ENCODE measurements at places on chromosomes 16 and 17. TPM values are rescaled to one million over a fixed set of nuclear protein-coding genes. Genes with fewer than 3 reads are reported as not detected.

TMC5 gene
- total RNA-seq, result not detected

PYY gene
- total RNA-seq, result not detected

EVI2B gene
- total RNA-seq, result 6.3 TPM

NPIPA3 gene
- total RNA-seq, result 0.29 TPM

KRT20 gene
- total RNA-seq, result not detected

KAT8 gene
- total RNA-seq, result 30.5 TPM

DNA sequence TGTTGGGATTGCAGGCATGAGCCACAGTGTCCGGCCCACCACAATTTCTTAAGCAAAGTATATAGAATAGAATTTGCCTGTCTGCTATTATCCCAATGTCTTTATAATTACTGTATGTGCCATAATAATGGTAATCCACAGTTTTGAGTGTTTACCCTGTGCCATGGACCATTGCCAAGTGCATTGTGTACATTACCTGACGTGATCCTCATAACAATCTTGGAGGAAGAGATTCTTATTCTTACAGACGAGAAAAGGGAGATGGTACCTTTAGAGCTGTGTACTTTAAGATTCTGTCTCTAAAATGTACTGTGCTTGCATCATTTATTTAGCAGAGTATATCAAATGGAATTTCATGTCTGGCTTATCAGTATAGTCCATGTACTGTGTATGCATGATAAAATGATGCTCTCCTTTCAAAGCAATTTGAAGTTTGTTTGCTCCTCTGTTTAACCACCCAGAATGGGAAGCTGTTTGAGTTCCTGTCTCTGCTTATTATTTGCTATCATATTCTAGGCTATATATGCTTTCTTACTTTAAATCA is 13.8 kb upstream of the CDR2 start:
- DNase-seq, result no peak

- DNase-seq, result no peak
Observed at GRCh38 chr17:78831688-78832540, 8.7 kb downstream of the USP36 start.

DNA sequence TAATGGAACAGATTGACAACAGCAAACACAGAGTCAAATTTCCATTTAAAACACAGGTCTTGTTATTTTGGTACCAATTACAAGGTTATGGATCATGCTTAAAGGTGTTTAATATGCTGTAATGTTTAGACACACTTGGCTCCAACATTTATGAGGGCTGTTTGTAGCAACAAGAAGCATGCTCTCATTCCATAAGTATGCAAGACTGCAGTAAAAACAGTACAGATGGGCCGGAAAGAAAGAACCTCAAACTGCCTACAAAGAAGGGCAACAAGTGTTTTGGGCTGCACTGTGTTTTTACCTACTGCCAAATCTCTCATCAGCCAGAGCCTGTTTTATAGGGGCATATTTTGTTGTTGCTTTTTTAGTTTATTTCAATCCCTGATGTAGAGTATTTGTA is 100.5 kb upstream of the HS3ST3A1 start:
- DNase-seq, result peak; percentile 24

GRCh38 chr16:87057211-87057881 is 259.8 kb downstream of the C16orf95 start:
- DNase-seq, result peak; percentile 17

DNA sequence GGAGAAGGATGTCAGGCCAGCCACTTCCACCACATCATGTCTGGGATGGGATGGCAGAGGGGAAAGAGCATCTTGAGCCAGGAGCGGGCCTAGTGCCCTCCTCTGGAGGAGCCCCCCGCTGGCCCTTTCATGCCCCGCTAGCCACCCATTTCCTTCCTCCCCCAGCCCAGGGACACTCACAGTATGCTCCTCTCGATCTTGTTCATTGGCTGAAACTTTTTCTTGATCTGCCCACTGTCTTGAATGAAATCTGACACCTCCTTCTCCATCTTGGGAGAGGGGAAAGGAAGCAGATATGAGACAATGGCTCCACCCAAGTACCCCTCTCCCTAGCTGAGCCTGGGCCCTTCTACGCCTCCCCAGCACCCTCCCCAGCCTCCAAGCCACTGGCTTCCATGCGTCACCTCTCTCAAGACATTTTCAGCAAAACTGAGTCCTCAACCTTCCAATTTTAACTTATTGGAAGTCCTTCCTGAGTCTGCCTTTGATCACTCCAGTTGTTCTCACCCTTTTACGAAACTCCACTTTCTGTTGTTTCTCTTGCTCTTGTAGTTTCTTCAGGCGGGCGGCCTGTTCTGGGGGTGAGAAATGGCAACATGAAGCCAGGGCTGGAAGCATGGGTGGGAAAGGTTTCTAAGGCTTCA is 7.2 kb downstream of the SPAG7 start:
- DNase-seq, result no peak

DNA sequence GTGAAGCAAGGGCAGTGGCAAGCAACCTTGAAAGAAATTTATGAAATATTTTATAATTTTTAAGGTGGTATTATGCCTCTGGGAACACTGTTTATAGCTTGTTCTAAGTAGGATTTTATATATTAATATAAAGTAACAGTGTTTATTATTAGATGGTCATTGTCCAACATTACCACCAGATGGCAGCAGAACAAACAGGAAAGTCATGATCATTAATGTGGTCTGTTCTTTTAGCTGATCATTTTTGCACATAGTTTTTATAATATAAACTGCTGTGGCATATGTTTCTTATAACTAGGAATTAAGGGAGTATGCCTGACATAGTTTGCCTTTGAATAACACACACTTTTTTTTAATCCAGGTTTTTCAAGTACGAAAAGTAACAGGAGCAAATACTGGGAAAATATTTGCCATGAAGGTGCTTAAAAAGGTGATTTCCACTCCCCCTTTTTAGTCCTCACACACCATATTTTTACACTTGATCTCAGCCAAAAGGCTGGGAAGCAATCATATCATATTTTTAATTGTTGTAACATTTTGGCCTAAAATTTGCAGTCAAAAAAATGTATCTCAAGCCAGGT is 21.4 kb downstream of the RPS6KB1 start:
- DNase-seq, result peak; percentile 41

DNA sequence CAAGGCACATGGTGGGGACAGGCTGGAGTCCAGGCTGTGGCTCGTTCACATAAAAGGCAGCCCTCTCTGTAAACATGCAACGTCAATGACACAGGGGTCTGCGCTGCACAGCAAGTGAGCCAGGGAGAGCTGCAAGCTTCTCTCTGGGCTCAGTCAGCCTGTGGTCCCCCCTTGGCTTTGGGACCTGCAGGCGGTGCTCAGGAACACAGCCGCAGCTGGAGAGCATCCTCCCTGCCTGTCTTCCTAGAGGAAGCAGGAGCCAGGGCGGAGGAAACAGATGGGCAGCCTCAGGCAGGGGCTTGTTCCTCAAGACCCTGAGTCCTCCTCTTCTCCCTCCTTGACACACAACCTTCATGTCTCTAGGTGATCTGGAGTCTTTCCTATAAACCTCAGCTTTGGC is 228.0 kb downstream of the C16orf78 start:
- DNase-seq, result no peak

DNA sequence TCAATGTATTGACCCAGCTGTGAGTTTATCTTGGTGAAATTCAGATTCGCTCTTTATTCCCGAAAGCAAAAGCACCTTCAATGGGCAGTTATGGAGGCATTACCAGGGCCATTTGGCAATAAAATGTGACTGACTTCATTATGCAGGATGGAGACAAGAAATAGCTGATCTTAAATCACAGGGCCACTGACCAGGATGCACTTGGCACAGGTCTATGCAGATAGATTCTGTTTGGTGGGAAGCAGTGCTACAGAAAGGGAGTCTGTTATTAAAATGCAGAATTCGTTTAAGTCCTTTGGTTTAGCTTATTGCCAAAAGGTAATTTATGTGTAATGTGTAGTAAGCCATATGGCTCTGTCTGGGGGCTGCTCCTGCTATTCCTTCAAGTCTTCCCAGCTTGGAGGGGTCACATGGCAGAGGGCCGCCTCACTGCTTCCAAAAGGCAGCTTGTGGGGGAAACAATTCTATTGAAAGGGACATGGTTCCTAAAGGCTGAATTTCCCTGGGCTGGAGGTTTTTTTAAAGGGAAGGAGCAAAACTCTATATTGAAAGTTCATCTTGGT is 239.8 kb downstream of the HS3ST4 start:
- no peak for DNase-seq

GRCh38 chr17:49117587-49118230 is 14.9 kb upstream of the B4GALNT2 start:
- DNase-seq, result peak; percentile 10

DNA sequence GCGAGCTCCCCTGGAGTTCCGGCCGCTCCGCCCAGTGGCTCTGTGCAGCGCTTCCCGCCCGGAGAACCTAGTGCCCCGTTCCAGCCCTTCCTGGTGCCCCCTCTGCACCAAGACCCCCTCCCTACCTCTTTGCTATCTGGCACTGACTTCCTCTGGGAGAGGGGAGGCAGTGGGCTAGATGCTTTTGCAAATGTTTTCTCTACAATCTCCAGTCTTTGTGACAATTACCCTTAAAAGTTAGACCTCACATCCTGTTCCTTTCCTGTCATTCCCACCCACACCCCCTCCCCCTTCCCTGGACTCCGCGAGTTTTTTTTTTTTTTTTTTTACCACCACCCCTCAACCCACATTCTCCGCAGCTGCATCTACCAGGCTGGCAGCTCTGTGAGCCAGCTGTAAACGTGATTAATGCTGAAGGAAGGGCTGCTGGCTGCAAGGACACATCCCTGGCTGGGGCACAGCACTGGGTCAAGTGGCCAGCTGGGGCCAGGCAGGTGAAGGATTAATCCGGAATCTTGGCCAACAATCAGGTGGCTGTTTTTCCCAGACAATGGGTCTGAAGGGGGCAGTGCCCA is 101.5 kb downstream of the MGAT5B start:
- no peak for DNase-seq

GRCh38 chr17:5418858-5419355 is 555 bp downstream of the NUP88 start:
- DNase-seq, result peak; percentile 12

GRCh38 chr17:42337442-42337841 is 49.1 kb downstream of the STAT5A start:
- DNase-seq, result no peak

GRCh38 chr16:83940630-83941378 is 12.2 kb upstream of the OSGIN1 start:
- no peak for DNase-seq

GRCh38 chr17:1977583-1978395 is 47.3 kb downstream of the RTN4RL1 start:
- DNase-seq, result no peak

DNA sequence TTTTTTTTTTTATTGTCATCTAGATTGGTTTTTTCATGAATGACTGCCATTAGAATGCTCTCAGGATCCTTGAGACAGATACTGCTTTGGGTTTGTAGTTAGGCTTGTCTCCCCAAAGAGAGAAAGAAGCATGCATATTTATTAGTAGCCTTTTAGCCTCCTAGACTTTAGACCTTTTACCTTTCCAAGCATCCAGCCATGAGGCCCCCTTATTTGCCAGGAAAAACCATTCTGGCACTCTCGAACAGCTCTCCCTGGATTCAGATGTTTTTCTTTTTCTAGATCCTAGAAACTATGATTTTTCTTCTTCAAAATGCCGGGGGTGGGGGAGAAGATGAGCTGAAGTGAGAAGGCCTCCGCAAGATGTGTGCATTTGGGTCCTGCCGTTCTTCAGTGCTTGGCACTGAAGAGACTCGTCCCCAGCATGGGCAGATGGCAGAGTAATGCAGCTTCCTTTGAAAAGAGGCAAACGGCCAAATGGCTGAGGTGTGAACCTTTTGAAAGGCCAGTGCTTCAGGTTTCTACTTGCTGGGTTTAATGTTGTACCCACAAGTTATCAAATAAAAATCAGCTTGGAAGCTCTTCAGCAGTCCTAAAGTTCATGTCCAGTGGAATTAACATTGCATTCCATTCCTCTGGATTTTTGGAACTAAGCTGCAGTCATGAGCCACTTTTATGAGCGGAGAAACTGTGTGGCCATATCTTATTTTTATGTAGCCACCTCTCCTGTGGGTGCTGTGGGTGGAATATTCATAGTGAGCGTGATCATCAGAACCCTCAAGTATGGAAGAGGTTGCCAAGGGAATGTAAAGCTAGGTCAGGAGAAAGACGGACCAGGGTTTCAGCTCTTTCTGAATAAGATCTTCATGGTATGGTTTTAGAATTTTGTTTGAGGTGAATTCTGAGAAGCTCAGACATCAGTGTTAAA is 7.2 kb downstream of the SOCS7 start:
- DNase-seq, result no peak

GRCh38 chr17:57508671-57509070 is 236.4 kb downstream of the CCDC182 start:
- DNase-seq, result no peak

GRCh38 chr16:66162821-66163220 is 203.7 kb upstream of the CDH5 start:
- DNase-seq, result no peak

DNA sequence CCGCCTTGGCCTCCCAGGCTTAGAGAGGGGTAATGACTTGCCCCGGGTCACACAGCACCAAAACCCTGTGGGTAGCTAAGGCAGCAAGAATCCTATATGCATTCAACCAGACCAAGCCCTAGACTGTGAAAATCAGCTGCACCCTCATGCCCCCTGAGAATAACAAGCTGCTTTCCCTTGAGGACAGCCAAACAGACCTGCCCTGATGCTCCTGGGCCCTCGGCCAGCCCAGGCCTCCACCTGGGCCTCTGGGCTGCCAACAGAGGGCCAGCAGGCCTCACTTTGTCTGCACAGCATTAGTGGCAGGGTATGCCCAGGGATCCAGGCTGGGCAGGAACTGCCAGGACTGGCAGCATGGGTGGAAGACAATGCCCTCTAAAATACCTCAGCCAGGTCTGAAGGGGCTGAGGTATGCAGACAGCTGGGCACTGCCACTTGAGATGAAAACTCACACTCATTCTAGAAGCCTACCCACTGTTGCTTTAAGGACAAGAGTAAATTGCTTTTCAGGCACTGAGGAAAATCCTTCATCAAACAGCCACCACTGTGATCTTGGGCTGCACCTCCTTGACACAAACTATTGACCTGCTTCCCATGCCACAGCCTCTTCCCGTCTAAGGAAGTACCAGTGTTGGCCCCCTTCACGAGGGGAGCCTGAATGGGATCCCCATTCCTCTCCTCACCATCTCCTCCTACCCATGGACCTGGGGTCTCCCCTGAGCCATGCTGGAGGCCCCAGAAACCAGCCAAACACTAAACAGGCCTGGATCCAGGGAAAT is 8.8 kb downstream of the ST3GAL2 start:
- no peak for DNase-seq

DNA sequence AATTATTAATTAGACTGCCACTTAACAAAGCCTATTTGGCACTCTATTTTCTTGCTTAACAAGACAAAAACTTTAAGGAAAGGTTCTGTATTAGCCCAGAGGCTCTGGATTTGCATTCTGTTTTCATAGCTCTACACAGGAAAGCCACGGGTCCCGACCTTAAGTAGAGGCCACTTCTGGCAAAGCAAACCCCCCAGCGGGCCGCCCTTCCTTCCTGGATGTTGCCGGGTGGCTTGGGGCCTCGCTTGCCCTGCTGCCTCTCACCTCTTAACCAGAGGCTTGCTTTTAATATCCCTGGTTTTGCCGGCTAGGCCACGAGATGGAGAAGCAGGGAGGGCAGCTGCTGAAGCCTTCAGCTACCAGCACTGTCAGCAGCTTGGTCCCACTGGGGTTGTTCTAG is 4.4 kb downstream of the RTN4RL1 start:
- DNase-seq, result no peak

All from LHCN-M2 (cell line).